ENCODE measurements at places on chromosomes 2 and 18. TPM values are rescaled to one million over a fixed set of nuclear protein-coding genes. Genes with fewer than 3 reads are reported as not detected.
A peak's percentile ranks its signal among the peaks of the same experiment; 100 is the strongest.

Gene IL36RN
- not detected for total RNA-seq

Gene SERPINB4
- total RNA-seq, result 0.66 TPM

Gene ELOA2
- total RNA-seq, result not detected

Gene EPB41L3
- 90.5 TPM for total RNA-seq

Gene MATN3
- 1.3 TPM for total RNA-seq

Gene KLHL41
- 0.66 TPM for total RNA-seq

Gene ID2
- total RNA-seq, result 260 TPM

Gene RAD51AP2
- under 0.01 TPM for total RNA-seq

Gene CXCR1
- not detected for total RNA-seq

Gene DCC
- 0.15 TPM for total RNA-seq

- H3K27ac ChIP-seq, result no peak overlapping the region
- DNase-seq, result no peak
- H3K36me3 ChIP-seq, result no peaks in the 10 kb centered on the region
- no peaks in the 10 kb centered on the region for H3K27me3 ChIP-seq
- no peak overlapping the region for H3K4me3 ChIP-seq
Observed at GRCh38 chr18:24185805-24186204, 46.9 kb downstream of the CABYR start.

DNA sequence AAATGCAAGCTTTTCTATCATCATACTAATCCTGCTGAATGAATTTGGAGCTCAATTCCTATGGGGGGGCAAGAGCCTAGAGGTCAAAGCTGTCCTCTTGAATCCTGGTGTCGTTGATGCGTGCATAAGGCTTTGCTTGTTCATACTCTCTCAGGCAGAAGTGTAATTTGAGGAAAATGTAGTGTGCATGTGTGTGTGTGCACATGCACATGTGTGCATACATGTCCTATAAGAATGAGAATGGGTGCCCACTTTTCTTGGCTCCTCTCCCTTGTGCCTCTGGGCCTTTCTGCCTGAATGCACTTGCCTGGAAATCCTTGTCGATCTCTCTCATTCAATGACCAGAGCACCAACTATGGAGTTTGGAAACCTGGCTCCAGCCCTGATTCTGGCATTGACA lies 28.5 kb upstream of the C18orf32 start:
- no peaks in the 10 kb centered on the region for H3K36me3 ChIP-seq
- DNase-seq, result no peak
- no peaks in the 10 kb centered on the region for H3K27me3 ChIP-seq
- no peak overlapping the region for H3K27ac ChIP-seq
- H3K4me1 ChIP-seq, result no peaks in the 10 kb centered on the region

- no peak for DNase-seq
- H3K4me1 ChIP-seq, result no peaks in the 10 kb centered on the region
- H3K27me3 ChIP-seq, result no peaks in the 10 kb centered on the region
- H3K36me3 ChIP-seq, result no peaks in the 10 kb centered on the region
- H3K4me3 ChIP-seq, result no peak overlapping the region
Observed at GRCh38 chr2:128424406-128425171, 105.9 kb upstream of the HS6ST1 start.

DNA sequence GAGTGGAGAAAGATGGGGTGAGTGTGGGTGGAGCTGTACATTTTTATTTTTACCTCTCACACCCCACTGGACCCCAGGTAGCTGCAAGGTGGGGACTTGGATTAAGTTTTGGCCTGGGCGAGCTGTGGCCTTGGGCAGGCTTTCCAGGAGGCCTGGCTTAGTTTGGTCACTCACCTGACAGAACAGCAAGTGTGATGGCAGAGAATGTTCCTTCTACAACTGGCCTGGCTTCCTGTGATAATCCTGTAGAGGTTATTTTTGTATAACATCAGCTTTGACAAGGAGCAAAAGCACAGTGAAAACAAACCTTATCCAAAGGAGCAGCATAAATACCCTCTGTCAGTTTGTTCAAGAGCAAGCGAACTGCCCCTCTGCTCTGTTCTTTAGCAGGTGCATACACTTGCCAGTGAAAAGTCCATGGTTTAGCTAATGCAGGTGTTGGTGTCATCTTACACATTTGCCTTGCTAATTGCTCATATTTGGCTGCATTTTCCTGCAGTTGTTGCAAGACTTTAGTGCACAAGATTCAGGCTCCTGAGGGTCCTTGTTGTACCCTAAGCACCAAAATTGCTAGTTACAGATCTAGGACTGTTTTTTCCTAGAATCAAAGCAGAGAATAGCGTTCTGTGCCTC lies 6.3 kb downstream of the THNSL2 start:
- H3K36me3 ChIP-seq, result no peaks in the 10 kb centered on the region
- no peak overlapping the region for H3K27ac ChIP-seq
- H3K4me1 ChIP-seq, result no peaks in the 10 kb centered on the region
- no peaks in the 10 kb centered on the region for H3K27me3 ChIP-seq

- no peaks in the 10 kb centered on the region for H3K27me3 ChIP-seq
- DNase-seq, result no peak
- H3K36me3 ChIP-seq, result no peaks in the 10 kb centered on the region
- H3K4me3 ChIP-seq, result no peak overlapping the region
- no peaks in the 10 kb centered on the region for H3K4me1 ChIP-seq
Observed at GRCh38 chr2:138087751-138088593, 123.7 kb downstream of the HNMT start.

GRCh38 chr18:45227001-45227742 lies 388.1 kb upstream of the SLC14A2 start:
- H3K36me3 ChIP-seq, result no peaks in the 10 kb centered on the region
- no peaks in the 10 kb centered on the region for H3K27me3 ChIP-seq
- no peak overlapping the region for H3K4me3 ChIP-seq

GRCh38 chr2:196931555-196931954 lies 5.0 kb upstream of the PGAP1 start:
- no peak overlapping the region for H3K27ac ChIP-seq
- H3K4me1 ChIP-seq, result no peaks in the 10 kb centered on the region
- no peak for DNase-seq
- H3K36me3 ChIP-seq, result no peaks in the 10 kb centered on the region

GRCh38 chr2:15588329-15588919 lies 3.2 kb upstream of the DDX1 start:
- no peak for DNase-seq
- H3K4me3 ChIP-seq, result no peak overlapping the region
- no peaks in the 10 kb centered on the region for H3K4me1 ChIP-seq
- no peak overlapping the region for H3K27ac ChIP-seq
- H3K27me3 ChIP-seq, result no peaks in the 10 kb centered on the region
- no peaks in the 10 kb centered on the region for H3K36me3 ChIP-seq

GRCh38 chr2:54522624-54523281 lies 66.6 kb downstream of the SPTBN1 start:
- H3K27me3 ChIP-seq, result no peaks in the 10 kb centered on the region
- H3K27ac ChIP-seq, result no peak overlapping the region
- H3K36me3 ChIP-seq, result no peaks in the 10 kb centered on the region
- peak; percentile 40 for DNase-seq
- no peak overlapping the region for H3K4me3 ChIP-seq
- H3K4me1 ChIP-seq, result no peaks in the 10 kb centered on the region

GRCh38 chr18:53764086-53764485 lies 460.4 kb downstream of the MBD2 start:
- H3K36me3 ChIP-seq, result no peaks in the 10 kb centered on the region
- no peaks in the 10 kb centered on the region for H3K27me3 ChIP-seq
- H3K4me1 ChIP-seq, result no peaks in the 10 kb centered on the region

DNA sequence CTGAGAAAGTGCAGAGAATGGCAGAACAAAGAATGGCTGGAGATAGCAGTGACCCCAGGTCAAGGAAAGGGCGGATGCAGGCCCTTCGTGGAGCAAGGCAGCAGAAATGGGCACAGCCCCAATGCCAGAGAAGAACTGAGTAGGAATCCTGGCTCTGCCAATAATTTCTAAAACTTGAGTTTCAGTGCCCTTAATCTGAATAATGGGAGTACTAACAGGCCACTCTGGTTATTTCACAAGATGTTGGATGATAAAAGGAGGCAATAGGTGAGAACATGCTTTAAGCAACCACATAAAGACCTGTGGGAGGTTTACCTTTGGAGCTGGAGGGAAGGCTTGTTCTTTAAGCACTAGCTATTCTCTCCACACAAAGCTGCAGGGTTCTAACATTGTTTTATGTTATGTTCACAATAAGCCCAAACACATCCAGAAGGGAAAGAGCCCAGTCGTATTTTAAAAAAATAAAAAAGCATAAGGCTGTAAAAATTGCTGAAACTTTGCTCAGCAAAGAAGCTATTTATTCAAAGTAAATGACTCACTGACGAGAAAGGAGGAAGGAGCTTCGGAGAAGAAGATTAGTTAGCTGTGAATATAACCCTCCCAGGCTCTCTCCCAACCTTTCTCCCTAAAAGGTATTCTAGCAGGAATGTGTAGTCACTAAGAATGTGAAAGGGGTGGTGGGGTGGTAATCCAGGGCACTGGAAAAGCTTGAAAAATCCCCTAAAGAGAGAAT lies 470.2 kb downstream of the TXNL1 start:
- no peak overlapping the region for H3K27ac ChIP-seq
- H3K27me3 ChIP-seq, result no peaks in the 10 kb centered on the region

GRCh38 chr18:11034884-11035283 lies 114.5 kb downstream of the PIEZO2 start:
- no peaks in the 10 kb centered on the region for H3K36me3 ChIP-seq
- no peak overlapping the region for H3K27ac ChIP-seq
- H3K4me3 ChIP-seq, result no peak overlapping the region

DNA sequence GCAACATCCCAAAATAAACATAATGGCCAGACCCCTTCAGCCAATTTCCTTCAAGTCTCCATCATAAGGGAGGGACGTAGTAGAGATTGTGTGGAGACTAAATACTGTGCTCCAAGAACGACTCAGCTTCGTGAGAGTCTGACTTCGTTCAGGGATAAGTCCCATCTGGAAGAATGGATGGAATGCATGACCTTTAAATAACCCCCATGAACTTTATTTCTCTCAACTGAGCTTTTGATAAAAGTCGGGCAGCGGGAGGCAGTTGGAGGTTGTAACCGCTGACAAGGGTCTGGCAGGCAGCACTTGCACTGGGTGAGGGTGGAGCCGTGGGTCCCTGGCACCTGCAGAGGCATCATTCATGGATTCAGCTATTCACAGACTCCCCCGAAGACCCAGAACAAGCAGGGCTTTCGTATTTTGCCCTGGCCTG lies 115.9 kb downstream of the ZFP36L2 start:
- H3K4me1 ChIP-seq, result peaks cover 5% of the 10 kb centered on the region
- H3K27ac ChIP-seq, result peak overlapping the region; percentile 40
- no peaks in the 10 kb centered on the region for H3K36me3 ChIP-seq
- H3K4me3 ChIP-seq, result no peak overlapping the region
- no peaks in the 10 kb centered on the region for H3K27me3 ChIP-seq

DNA sequence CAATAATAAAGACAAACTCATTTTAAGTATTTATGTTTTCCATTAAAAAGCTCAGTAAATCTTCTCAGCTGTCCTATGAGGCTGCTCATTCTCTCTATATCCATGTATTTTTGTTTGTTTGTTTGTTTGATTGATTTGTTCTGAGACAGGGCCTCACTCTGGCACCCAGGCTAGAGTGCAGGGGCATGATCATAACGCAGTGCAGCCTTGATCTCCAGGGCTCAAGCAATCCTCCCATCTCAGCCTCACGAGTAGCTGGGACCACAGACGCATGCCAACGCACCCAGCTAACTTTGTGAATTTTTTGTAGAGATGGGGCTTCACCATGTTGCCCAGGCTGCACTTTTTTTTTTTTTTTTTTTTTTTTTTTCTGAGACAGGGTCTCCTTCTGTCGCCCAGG lies 5.6 kb downstream of the STRN start:
- DNase-seq, result no peak
- no peaks in the 10 kb centered on the region for H3K27me3 ChIP-seq
- peaks cover 12% of the 10 kb centered on the region for H3K4me1 ChIP-seq
- H3K4me3 ChIP-seq, result no peak overlapping the region

DNA sequence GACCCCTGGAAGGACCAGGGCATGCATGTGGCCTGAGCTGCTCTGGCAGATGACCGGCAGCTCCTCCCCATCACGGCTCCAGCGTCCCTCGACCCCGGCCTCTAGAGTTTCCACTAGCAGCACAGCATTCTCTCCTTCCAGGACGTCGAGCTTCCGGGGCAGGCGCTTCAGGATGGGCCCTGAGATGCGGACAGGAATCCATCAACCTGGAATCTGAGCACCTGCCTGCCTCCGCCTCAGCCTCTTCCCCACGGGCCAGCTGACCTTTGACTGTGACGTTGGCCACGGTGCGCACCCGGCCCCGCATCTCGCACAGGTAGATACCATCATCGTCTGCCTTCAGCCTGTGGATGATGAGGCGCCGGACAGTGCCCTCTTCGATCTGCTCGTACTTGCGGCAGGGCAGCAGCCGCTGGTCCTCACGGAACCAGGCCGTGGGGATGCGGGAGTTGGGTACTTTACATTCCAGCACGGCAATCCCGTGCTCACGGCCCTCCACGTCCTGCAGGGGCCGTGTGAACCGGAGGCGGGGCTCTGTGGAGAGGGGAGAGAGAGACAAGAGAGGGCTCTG lies 3.5 kb downstream of the OBSL1 start:
- H3K27me3 ChIP-seq, result no peaks in the 10 kb centered on the region
- H3K27ac ChIP-seq, result no peak overlapping the region
- no peak overlapping the region for H3K4me3 ChIP-seq
- DNase-seq, result no peak
- no peaks in the 10 kb centered on the region for H3K36me3 ChIP-seq

DNA sequence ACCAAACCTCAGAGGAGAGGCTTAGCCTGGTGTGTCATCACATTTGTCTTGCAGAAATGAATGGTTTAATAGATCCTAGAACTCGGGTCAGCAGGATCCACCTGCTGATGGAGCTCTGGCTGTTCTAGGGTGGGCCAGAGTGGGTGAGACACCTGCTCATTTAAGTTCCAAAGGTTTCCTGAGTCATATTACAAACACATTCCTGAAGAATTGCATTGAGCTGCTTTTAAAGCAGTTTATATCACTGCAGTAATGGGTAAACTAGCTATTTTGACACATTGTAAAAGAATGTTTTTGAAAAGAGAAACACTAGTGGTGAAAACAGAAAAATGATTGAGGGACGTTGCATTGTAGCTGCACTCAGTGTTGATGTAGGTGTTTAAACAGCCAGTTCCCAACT lies 175.3 kb upstream of the TCF4 start:
- DNase-seq, result no peak
- no peaks in the 10 kb centered on the region for H3K4me1 ChIP-seq
- H3K4me3 ChIP-seq, result no peak overlapping the region
- no peaks in the 10 kb centered on the region for H3K36me3 ChIP-seq
- no peak overlapping the region for H3K27ac ChIP-seq
- H3K27me3 ChIP-seq, result no peaks in the 10 kb centered on the region

GRCh38 chr18:10508591-10508990 lies 17.2 kb upstream of the NAPG start:
- H3K27me3 ChIP-seq, result no peaks in the 10 kb centered on the region
- H3K36me3 ChIP-seq, result no peaks in the 10 kb centered on the region
- no peaks in the 10 kb centered on the region for H3K4me1 ChIP-seq
- H3K4me3 ChIP-seq, result no peak overlapping the region
- H3K27ac ChIP-seq, result no peak overlapping the region

GRCh38 chr18:47777626-47778025 lies 152.8 kb downstream of the SMAD2 start:
- no peaks in the 10 kb centered on the region for H3K36me3 ChIP-seq
- no peak overlapping the region for H3K4me3 ChIP-seq
- DNase-seq, result no peak
- no peak overlapping the region for H3K27ac ChIP-seq
- H3K27me3 ChIP-seq, result no peaks in the 10 kb centered on the region

GRCh38 chr2:24899361-24899910 lies 20.6 kb downstream of the ADCY3 start:
- H3K4me3 ChIP-seq, result no peak overlapping the region
- no peak for DNase-seq
- H3K4me1 ChIP-seq, result no peaks in the 10 kb centered on the region
- no peaks in the 10 kb centered on the region for H3K27me3 ChIP-seq
- no peaks in the 10 kb centered on the region for H3K36me3 ChIP-seq
- H3K27ac ChIP-seq, result no peak overlapping the region

- H3K27ac ChIP-seq, result no peak overlapping the region
- DNase-seq, result peak; percentile 53
- no peak overlapping the region for H3K4me3 ChIP-seq
- H3K36me3 ChIP-seq, result no peaks in the 10 kb centered on the region
- no peaks in the 10 kb centered on the region for H3K27me3 ChIP-seq
Observed at GRCh38 chr2:109736177-109736827, 57.8 kb upstream of the RGPD5 start.

Data from breast epithelium (tissue), 4 donors.